Iris pigment epithelial cell (primary cell): ENCODE measurements at places on chromosomes 1 and 21.
A peak's percentile ranks its signal among the peaks of the same experiment; 100 is the strongest.

GRCh38 chr1:15304708-15305467, 57.9 kb downstream of the FHAD1 start:
- peak; percentile 48 for DNase-seq

GRCh38 chr21:43317254-43317748, 109.6 kb downstream of the SIK1 start:
- no peak for DNase-seq

DNA sequence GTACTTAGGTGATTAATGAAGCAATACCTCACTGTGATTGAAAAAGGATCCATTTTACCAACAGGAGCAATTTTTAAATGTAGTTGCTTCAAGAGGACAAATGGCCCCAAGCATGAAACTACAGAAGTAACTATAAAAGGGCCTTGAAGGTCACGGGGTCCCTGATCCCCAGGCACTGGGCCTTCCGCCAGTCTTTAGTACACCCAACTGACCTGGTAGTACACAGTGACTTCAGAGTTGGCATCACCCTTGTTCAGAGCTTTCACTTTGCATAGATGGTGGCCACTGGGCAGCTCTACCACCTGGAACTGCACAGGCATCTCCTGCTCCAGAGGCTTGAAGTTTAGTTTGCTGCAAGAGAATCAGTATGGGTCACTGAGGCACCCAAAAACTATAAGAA, 84.3 kb downstream of the NRDC start:
- DNase-seq: no peak

GRCh38 chr1:63612971-63613370, 19.8 kb downstream of the PGM1 start:
- DNase-seq: no peak

DNA sequence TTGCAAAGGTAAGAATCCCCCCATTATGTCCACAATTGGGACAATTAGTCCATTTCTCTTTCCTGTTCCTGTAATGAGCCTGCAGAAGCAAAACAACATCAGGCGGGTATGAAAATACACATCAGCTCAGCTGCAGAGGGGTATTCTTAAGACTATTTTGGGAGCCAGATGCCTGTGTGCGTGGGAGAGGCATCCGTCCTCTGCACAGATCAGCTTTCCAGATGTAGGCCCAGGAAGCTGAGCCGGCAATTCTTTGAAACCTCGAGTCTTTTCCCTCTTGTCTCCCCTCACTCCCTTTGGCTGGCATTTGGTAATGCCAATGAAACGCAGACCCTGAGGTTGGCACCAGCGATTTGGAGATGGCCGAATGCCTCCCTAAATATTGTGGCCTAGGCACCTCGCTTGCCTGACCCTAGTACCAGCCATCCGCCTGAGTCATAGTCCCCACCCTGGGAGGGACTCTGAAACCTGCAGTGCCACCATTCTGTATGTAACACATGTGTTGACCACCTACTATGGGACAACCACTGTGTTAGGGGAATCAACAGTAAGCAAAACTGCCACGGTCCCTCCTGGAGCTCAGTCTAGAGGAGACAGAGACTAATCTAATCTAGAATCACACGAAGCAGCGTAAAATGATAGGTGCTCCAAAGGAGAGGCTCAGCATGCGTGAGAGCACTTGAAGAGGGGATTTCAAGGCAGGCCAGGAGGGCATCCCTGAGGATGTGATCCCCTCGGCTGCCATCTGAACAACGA, 603.0 kb downstream of the MATN1 start:
- DNase-seq: no peak

GRCh38 chr1:50531027-50531426, 107.8 kb upstream of the DMRTA2 start:
- DNase-seq: no peak

DNA sequence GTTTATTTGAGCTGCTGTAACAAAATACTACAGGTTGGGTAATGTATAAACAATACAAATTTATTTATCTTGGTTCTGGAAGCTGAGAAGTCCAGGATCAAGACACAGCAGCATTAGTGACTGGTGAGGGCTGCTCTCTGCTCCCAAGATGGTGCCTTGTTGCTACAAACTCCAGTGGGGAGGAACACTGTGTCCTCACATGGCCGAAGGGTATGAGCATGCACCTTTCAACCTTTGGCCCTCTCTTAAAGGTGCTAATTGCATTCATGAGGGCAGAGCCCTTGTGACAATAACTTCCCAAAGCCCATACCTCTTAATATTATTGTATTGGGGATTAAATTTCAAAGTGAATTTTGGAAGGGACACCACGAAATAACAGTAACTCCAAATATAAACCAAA, 55.3 kb upstream of the ATP1B1 start:
- no peak for DNase-seq

- DNase-seq: peak; percentile 76
Observed at GRCh38 chr21:39314143-39315027, 953 bp upstream of the BRWD1 start.
